ENCODE measurements at places on chromosomes 4 and X.

DNA sequence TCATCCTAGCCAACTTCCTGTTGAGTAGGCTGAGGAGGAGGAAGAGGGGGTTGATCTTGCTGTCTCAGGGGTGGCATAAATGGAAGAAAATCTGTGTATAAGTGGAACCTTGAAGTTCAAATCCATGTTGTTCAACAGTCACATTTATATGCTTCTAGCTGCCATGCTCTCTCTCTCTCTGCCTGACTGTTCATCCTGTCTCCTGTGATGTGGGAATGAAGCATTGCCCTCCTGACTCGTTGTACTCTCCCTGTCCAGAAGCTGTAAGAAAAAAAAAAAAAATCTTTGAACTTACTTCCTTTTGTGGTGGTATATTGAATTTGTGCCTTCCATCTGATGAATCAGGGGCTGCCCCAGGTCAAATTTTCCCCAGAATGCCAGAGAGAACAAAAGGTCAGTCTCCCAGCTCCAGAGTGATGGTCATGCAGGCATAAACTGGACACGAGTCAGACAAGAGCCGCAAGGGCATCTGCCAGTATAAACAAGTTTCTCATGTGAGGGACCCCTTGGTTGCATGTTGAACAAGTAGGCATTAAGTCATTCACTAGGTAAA lies 257.0 kb downstream of the IDS start:
- no peak for DNase-seq

DNA sequence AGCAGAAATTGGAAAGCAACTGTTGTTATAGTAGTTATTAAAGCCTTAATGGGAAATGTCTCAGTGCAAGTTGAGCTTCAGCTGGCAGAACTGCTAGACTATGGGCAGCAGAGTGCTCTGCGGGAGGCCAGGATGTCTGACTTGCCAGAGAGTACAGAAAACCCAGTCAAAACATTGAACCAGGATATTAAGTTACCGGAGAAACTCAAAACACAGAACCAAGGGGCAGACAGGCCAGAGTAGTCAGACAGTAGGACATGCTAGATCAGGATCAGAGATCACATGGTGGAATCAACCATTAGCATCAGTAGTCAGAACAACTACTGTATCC lies 72.9 kb upstream of the TNIP3 start:
- DNase-seq: no peak

GRCh38 chr4:126969360-126970235 lies 663.2 kb upstream of the INTU start:
- no peak for DNase-seq

DNA sequence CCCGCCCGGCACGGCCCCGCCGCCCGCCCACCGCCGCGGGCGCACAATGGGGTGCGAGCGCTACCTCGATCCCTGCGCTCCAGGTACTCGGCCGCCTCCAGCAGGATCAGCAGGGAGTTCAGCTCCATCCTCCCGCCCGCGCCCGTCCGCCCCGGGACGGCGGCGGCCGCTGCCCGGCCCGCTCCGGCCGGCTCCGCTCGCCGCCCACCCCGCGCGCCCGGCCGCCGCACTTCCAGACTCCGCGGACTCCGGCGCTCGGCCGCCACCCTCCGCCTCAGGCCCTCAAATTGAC lies at the start of gene MXD4:
Gene MXD4 (minus strand): TSS at position 257 of the 292 bp plus-strand sequence. CDS start 129 bp downstream, at position 128.
- DNase-seq: no peak

DNA sequence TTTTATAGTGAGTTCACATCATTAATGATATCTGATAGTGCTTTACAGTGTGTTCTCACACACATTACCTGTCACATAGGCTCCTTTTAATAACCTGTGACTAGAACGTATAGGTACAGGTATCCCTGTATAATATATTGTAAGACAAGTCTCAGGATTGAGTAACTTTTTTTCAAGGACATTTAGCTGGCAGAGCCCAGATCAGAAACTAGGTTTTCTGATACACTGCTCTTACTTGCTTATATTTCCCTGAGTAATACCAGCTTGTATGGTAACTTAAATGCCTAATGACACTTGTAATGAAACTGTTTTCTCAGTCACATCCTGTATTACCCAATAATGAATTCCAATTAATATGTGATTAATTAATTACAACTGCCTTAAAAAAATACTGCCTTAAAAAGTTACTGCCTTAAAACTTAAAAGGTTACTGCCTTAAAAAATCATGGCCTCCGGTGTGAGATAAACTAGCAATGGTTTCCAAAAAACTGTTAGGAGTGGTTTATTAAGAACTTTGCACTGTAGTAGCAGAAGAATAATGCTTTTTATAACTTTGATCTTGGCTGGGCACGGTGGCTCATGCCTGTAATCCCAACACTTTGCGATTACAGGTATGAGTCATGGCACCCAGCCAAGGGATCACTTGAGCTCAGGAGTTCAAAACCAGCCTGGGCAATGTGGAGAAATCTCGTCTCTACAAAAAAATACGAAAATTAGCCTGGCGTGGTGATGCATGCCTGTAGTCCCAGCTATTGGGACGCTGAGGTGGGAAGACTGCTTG lies 11.9 kb downstream of the COPS4 start:
- DNase-seq: no peak

DNA sequence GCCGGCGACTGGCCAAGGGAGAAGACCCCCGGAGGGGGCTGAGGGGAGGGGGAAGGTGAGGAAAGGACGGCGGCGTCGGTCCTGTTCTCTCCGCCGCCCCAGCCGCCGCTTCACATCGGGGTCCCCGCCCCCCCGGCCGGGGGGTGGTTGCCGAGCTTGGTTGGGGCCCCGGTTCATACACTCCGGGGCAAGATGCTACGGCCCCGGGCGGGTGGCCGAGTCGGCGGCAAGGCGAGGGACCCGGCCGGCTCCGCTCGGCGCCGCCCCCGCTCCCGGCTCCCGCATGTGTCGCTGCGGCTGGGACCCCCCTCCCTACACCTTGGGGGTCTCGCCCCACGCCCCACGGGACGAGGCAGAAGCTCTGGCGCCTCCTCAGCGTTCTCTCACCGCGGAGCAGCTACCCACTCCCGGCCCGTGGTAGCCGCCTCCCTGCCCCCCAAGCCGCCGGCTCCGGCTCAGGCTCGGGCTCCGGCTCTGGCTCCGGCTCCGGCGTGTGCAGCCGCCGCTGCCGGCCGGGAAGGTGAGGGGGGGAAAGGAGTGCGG lies 461 bp downstream of the FBXW7 start:
- peak; percentile 78 for DNase-seq
